Stimulated activated CD4-positive, alpha-beta T cell treated with anti-CD3 and anti-CD28 coated beads, Interleukin-15, amount 100 ng/mL, for 1 hour (primary cell): ENCODE measurements at places on chromosomes 6 and 20.

GRCh38 chr6:11462742-11463397 lies 74.7 kb upstream of the TMEM170B start:
- DNase-seq, result no peak

DNA sequence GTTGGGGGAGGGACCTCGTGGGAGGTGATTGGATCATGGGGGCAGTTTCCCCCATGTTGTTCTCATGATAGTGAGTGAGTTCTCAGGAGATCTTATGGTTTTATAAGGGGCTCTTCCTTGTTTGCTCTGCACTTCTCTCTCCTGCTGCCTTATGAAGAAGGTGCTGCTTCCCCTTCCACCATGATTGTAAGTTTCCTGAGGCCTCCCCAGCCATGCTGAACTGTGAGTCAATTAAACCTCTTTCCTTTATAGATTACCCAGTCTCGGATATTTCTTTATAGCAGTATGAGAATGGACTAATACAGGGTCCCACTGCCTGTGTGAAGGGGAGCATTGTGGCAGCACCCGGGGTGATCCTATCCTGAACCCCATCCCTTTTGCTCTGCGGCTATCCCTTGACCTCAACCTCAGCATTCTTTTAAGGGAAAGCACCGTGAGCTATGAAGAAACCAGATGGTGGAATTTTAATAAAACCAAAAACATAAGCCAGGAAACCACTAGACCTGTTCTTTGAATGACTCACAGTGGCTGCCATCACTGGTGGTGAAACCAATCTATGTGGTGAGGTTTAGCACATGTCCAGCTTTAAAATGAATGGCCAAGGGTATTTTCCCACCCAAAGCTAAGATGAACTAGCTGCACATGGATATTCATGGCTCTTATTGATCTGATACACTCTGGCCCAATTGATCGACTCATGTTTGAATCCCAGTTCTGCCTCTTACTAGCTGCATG lies 62.2 kb downstream of the ZDHHC14 start:
- no peak for DNase-seq

GRCh38 chr6:29710281-29710941 lies 12.8 kb upstream of the HLA-F start:
- DNase-seq, result no peak

- no peak for DNase-seq
Measured at GRCh38 chr6:83827050-83827449, 26.1 kb upstream of the RIPPLY2 start.

DNA sequence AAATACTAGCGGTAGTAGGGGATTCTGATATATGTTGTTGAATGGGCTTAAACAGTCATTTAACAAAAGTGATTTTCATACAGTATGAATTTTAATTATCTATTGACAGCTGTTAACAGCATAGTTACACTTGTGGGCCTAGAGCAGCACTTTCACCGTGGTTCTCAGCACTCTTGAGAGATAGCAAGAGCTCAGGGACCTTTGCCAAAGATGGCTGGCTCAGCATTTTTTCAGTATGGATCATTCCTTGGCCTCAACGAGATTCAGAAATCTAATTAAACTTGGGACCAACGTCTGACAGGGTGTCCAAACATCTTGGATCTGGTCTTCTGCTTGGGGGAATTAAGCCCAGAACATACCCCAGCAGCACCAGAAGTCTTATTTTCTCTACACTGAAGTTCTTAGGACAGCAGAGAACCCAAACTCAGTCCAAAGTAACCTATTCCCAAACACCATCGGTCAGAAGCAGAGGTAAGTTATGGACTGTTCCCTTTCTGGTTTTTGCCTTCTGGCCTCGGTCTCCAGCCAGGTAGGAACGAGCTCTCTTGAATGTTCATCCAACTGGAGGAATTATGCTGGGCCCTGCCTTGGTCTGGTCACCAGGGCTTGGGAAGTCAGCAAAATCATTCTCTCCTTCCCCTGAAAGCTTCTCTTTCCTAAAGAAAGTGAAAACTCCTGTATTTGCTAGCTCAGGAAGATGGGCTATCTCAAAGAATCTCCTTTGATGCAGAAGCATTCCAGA lies 25.7 kb downstream of the PRPH2 start:
- DNase-seq, result no peak

DNA sequence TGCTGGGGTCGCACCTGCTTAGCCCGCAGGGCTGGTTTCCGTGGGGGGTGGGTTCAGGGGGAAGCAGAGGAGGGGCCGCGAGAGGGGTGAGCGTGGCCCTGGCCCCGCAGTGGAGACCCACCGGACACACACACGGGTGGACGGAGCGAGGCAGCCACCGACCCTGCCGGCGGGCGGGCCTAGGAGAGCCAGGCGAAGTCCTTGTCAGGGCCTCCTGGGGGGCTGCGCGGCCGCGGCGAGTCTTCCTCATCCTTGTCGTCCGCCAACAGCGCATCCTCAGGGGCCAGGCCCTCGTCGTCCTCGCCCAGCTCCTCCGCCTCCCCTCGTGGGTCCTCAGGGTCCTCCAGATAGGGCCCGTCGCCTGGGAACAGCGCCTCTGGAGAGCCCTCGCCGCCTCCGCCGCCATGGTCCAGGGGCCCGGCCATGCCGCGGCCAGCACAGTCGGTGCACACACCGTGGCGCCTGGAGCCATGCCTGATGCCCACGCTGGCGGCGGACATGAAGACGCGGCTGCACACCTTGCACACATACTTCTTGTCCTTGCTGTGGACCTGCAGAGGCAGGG lies 7.3 kb downstream of the SLC2A4RG start:
- DNase-seq, result no peak

DNA sequence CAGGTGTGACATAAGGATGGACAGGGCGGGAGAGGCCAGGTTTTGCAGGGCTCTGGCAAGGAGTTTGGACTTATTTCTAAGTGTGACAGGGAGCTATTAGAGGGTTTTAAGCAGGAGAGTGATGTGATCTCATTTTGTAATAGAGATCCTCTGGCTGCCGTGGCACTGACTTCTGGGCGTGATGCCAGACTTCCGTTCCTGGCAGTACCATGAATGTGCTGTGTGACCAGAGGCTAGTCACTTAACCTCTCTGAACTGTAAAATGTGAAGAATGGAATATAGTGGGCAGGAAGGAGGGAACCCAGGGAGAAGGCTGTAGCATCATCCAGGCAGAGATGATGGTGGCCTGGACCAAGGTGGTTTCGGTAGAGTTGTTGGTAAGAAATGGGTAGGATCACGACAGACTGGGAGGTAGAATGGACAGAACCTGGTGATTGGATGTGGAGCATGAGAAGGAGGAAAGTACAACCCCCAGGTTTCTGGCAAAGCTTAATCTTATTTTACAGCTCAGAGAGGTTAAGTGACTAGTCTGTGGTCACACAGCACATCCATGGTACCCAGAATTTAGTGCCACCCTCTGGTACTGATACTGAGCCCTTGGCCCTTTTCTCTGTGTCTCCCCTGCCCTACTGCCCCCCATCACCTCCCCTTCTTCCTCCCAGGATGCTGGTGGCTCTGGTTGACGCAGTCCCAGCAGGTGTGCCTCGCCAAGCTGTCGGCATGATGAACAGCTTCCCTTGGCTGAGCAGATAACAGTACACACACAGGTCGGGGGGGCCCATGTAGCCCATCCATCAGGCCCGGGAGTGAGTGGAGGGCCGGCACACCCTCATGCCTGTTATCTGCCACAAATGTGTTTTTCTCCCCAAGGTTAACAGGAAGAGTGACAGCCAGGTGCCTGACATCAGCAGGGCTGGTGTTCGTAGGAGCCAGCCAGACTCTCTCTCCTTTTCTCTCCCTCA lies 52.9 kb upstream of the CTNNBL1 start:
- no peak for DNase-seq

DNA sequence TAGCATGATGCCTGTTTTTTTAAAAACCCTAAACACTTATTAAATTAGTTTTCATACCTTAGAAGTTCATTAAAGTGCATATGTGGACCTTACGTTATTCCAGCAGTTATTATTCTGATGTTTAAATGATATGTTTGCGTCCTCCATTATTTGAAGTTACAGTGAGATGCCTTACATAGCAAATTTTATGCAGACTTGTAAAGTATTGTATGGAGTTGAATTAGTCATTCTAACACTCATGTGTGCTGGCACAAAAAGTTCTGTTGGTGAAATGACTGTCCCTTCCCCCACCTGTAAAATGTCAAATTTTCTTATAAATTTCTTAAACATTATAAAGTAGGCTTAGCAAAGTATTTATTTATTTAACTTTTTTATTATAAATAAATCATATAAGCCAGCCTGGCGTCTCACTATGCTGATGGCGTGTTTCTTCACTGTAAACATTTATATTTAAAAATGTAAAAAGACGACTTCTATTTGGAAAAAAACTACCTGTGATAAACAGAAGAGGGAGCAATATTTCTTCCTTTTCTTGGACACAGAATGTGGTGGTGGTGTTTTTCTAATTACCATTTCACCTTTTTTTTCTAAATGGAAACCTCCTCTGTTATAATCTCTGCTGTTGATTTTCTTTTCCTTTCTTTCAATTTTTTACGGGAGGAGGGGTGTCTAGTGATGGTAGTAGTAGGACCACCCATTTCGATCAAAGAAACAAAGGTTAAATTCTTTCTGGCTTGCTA lies 155.4 kb downstream of the RFPL4B start:
- no peak for DNase-seq

- no peak for DNase-seq
Measured at GRCh38 chr6:114432400-114432799, 89.6 kb upstream of the HS3ST5 start.

- DNase-seq, result no peak
Measured at GRCh38 chr6:53735896-53736295, 58.9 kb upstream of the LRRC1 start.

DNA sequence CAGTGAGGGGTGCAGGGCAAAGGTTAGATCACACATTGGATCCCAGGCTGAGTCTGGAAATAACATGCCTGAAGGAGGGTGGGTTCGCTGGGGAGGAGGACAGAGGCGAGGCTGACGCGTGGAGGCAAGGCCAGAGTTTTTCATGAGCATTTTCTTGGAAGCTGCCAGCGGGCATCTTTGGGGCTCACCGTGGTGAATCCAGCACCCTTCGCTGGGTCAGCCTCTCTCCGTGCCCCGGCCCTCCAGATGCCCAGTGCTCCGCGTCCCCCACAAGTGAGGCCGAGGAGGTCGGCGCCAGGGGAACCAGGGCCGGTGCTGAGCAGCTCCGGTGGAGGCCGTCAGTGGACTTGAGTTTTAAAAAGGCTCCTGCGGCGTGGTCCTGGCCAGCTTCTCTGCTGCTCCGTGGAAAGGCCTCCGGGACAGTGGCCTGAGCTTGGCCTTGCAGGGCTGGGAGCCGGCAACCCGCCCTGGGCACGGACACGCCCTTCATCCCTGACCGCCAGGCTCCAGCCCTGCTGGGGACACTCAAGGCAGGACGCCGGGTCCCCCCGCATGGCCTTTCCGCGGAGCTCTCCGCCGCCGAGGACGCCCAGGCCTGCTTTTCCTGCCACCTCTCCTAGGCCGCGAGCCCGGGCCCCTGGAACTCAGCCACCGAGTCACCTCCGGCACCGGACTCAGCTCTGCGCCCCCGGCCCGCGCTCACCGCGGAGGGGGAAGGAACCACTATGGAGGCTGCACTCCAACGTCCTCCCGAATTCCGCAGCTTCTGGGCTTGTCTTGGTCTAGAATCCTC lies 114.3 kb downstream of the THBS2 start:
- no peak for DNase-seq

- no peak for DNase-seq
Measured at GRCh38 chr20:18377896-18378481, 88.8 kb downstream of the DZANK1 start.

DNA sequence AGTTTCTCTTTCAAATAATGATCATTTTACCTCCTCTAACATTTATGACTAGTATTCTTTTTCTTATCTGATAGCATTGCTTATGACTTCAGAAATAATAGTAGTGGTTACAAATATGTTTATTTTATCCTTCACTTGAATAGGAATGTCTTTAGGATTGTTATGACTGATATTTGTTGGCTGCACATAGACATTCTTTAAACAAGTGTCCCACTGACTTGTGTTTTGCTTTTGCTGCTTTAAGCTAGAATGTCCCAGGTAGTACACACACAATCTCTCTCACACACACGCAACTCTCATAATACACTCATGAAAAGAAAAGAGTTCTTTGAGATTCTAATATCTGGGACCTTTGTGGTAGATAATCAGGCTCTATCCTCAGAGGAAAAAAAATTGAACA lies 21.6 kb downstream of the KIAA1586 start:
- no peak for DNase-seq

- DNase-seq, result no peak
Measured at GRCh38 chr6:25147223-25147622, 132.0 kb upstream of the CARMIL1 start.

DNA sequence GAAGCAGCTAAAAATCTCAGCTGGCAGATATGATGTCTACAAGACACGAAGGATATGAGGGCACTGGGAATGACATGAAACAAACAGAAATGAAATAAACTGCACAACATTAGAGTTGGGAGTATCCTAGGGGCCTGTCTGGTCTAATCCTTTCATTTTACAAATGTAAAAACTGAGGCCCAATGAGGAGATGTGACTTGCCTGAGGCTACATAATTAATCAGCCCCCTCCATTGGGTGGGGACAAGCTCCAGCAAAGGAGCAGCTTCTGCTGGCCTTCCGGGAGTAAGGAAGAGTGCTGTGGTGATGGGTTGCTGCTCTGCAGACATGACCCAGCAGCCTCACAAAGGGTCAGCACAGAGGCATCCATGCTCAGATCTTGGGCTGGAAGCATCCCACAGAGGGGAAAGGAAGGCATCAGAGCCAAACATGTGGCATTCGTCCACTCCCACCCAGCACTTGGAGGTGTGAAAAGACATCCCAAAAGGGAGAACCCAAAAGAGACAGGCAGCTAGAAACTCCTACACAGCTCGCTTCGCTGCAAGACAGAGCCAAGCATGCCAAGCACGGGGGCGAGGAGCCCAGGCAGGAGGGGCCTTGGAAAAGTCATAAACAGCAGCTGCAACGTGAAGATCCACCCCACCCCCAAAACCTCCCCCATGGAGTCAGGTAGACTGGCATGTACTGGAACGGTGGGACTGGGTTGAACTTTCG lies 183.7 kb downstream of the UNC5CL start:
- no peak for DNase-seq

DNA sequence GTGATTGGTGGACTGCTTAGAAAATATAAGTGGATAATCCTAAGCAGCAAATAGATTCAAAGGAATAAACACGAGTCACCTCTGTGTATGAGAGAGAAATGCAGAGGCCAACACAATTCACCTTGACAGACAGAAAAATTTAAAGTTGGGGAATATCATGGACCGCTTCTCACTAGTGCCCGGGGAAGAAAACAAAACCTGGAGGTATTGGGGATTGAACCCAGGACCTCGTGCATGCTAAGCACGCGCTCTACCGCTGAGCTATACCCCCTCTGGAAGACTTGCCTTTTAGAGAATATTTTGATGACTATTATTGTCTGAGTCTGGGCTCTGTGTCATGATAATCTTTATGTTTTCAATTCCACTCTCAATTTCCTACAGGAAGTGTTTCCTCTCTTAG lies 111.9 kb downstream of the TRIM27 start:
- no peak for DNase-seq

GRCh38 chr6:133243723-133244305 lies 2.7 kb downstream of the EYA4 start:
- no peak for DNase-seq

- DNase-seq, result no peak
Measured at GRCh38 chr6:9711365-9711764, 703.5 kb downstream of the TFAP2A start.

- no peak for DNase-seq
Measured at GRCh38 chr6:226516-227073, 65.7 kb upstream of the DUSP22 start.
